ENCODE measurements at places on chromosomes 3 and 15.

DNA sequence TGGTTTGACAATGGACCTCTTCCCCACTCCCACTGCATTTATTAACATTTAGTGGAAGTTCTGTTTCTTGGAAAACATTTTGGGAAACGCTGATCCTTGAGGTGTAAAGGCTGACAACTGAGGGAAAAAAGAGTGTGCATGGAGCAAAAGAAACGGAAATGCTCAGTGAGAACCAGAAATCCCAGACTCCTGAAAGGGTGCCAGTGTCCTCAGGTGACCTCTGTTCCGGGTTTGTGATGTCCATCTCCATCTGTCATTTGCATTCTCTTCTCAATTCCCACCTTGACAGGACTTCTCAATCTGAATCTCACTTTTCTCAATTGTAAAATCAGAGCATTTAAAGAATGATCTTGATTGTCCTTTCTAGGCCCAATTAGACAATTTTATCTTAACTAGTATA lies 71.1 kb upstream of the FAM3D start:
- DNase-seq, result no peak

GRCh38 chr3:69422751-69423150 lies 36.9 kb upstream of the FRMD4B start:
- no peak for DNase-seq

- DNase-seq, result no peak
Measured at GRCh38 chr3:106160396-106160795, 291.6 kb upstream of the CBLB start.

DNA sequence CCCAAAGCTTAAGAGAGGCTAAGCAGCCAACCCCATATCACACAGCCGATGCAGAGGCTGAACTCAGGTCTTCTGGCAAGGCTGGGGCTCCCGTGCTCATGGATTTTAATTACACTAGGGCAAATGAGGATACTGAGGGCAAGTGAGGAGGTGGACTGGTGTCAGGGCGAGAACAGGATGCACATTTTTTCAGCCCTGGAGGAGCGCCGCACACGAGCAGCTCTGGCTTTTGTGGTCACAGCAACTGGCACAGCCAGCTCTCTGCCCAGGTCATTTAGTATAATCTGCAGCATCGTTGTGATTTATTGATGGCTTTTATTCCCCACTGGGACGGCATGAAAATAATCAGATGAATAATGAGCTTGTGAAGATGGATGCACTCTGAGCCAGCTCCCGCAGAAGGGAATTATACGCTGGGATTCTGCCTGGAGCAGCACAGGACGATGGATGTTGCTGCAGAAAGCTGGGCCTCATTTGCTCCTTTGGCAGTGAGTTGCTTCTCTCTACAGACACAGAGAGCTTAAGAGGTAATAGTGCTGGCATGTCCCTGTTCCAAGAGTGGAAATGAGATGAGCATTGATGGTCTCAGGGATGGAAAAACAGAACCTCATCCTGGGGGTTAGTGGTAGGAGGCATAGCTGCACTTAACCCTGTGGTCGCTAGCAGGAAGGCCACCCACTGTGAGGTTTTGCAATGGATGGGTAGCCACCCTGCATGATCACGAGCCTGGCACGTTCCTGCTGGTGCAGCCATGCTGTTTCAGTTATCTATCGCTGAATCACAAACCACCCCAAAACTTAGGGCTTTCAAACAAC lies 135.4 kb downstream of the UACA start:
- DNase-seq, result no peak

DNA sequence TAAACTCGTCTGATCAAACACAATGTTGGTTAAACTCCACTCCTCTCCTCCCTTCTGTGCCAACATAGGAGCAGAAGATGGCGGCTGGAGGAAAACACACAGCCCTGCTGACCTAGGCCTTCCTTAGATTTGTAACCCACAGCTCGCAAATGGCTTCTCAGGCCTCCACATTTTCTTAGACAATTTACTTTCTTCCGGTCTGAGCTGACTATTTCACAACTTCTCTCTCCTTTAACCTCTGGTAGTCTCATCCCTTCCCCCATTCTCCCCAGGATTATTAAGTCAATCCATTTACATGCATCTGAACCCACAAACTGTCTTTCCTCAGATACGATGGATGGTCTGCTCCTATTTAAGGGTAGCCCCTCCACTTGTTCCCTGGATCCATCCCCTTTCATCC lies 25.7 kb upstream of the ULK4 start:
- no peak for DNase-seq

- no peak for DNase-seq
Measured at GRCh38 chr3:187832202-187832601, 86.9 kb upstream of the BCL6 start.
